ENCODE measurements at places on chromosomes 13 and 19. TPM values are rescaled to one million over a fixed set of nuclear protein-coding genes. Genes with fewer than 3 reads are reported as not detected.

The ZNF460 gene
- 79.5 TPM for total RNA-seq

- DNase-seq = no peak
Measured at GRCh38 chr13:29496241-29496712, 99.2 kb downstream of the SLC7A1 start.

- DNase-seq = no peak
Measured at GRCh38 chr13:27997904-27998522, 9.5 kb upstream of the URAD start.

- DNase-seq = no peak
Measured at GRCh38 chr13:106597749-106598395, 29.9 kb upstream of the ARGLU1 start.
